ENCODE measurements at places on chromosomes 3 and 15. TPM values are rescaled to one million over a fixed set of nuclear protein-coding genes. Genes with fewer than 3 reads are reported as not detected.

The CXCR6 gene
- not detected for total RNA-seq

The LYZL4 gene
- total RNA-seq, result not detected

The ROBO2 gene
- total RNA-seq, result 1.0 TPM

The PYDC2 gene
- total RNA-seq, result not detected

The ACTRT3 gene
- total RNA-seq, result 4.8 TPM

The TMC3 gene
- not detected for total RNA-seq

The PAK6 gene
- total RNA-seq, result under 0.01 TPM

The ATP6V1A gene
- total RNA-seq, result 142 TPM

The NTRK3 gene
- 0.17 TPM for total RNA-seq

The LRRC31 gene
- not detected for total RNA-seq

The JMJD7 gene
- total RNA-seq, result 5.0 TPM

The CCR9 gene
- not detected for total RNA-seq

The SQOR gene
- 82.3 TPM for total RNA-seq

The EFHB gene
- total RNA-seq, result 0.17 TPM

The GLCE gene
- 24.3 TPM for total RNA-seq

The P2RY13 gene
- not detected for total RNA-seq

The DUOX2 gene
- total RNA-seq, result not detected

The FURIN gene
- 45.2 TPM for total RNA-seq

The PRSS50 gene
- total RNA-seq, result not detected

The MUSTN1 gene
- total RNA-seq, result not detected

The HYAL3 gene
- 14.9 TPM for total RNA-seq

The HYKK gene
- total RNA-seq, result 2.3 TPM

All from smooth muscle cell of trachea (primary cell).